ENCODE measurements at places on chromosomes 2 and 18.

DNA sequence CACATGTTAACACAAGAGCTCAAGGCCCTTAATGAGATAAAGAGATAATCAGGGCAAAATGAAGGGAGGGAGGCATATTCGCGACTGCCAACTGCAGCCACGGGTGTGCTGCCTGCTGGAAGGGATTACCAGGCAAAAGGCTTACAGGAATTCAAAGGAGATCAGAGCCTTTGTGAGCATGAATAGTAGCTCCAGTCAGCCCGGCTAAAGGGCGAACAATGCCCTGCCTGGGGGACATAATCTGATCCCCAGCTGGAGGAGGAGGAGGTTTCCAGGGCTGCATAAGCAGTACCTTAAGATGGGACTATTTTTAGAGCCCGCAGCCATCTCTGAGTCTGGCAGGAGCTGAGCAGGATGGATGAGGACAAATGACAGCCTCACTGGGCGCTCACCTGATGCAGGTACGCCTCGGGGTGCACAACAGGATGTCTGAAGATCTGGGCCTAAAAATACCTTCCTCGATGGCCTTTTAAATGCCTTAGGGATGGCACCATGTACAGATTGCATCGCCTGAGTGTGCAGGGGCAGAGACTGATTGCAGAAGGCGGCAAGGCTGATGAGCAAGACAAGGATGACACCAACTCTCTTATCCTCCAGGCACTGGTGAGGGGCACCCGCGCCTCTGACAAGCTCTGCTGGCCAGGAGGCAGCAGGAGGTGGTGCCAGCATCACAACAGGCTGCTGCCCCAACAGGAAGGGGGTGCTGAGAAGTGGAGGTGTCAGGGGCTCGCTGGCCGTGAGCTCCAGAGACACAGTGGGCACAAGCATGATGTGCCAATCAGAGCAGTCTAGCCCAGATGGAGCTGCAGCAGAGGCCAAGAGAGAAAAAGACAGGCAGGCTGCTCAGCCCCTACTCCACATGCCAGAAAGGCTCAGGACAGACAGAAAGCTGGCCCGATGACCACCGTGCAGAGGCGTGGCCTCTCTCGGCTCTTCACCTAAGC lies 111.4 kb downstream of the EIPR1 start:
- no peak for DNase-seq

GRCh38 chr2:224377751-224378700 lies 23.9 kb downstream of the FAM124B start:
- no peak for DNase-seq

GRCh38 chr2:68469935-68470334 lies 2.5 kb downstream of the APLF start:
- no peak for DNase-seq

DNA sequence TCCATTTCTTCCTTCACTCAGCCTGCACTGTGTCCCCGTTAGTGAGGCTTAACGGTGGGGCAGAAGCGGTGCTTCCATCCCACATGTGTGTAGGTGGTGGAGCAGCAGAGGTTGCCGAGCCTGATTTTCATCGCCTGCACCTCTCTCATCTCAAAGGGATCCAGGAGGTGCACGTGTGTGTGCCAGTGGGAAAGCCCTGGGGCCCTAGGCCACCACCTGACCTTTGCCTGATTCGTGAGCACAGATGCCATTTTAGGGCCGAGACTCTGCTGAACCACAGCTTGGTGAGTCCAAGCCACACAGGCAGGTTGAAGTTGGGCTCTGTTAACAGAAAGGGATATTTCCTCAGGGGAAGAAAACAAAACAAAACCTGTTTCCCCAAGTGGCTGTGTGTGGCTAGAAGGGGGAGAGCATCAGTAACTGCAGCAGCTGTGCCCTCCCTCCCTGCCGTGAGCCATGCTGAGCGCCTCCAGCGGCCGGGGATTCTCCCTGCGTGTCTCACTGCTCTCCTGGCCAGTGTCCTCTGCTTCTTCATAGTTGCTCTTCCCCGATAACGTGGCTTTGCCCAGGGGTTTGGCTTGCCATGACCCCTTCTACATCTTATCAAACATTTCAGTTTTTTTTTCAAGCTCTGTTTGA lies 81.5 kb downstream of the MAPRE2 start:
- DNase-seq = no peak

GRCh38 chr18:75521816-75522215 lies 94.3 kb upstream of the SMIM21 start:
- DNase-seq = no peak

- DNase-seq = no peak
Measured at GRCh38 chr2:131520526-131520925, 7.2 kb upstream of the CCDC74A start.

DNA sequence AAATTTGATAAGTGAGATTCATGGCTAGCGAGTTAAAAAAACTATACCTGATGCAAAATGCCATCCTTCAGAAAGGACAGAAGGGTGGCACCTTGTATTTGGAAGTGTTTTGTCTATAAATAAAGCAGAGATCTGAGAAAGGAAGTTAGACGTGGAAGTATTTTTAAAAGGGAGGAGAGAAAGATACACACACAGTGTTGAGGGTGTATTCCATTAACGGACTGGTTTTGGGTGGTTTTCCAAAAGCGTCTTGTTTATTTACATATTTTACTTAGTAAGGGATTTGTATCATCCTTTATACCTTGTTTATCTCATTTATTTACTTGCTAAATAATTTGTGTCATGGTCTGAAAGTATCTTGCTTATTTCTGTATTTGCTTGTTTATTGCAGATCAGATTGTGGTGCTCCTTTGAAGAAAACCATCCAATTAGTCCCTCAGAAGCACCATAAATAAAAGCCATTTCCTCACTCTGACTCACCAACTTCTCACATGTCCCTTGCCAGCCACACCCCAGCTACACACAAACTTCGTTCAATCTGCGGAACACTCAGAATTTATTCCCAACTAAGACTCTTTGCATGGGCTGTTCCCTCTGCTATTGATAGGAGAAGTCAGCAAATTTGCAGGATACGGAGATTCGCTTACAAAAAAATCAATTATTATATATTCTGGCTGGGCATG lies 90.8 kb downstream of the FAM124B start:
- no peak for DNase-seq

Data from stimulated activated CD8-positive, alpha-beta memory T cell treated with anti-CD3 and anti-CD28 coated beads, Interleukin-4, amount 100 ng/mL, for 1 hour (primary cell).